ENCODE measurements at places on chromosomes 16 and 17.
A peak's percentile ranks its signal among the peaks of the same experiment; 100 is the strongest.

- no peak for DNase-seq
Observed at GRCh38 chr17:17505151-17505550, 9.0 kb upstream of the RASD1 start.

- peak; percentile 97 for DNase-seq
Observed at GRCh38 chr17:35448214-35448898, at the start of gene SLFN13. TSS of gene SLFN13 (minus strand) at chr17:35448766. CDS start at chr17:35445680, 3,086 bp downstream.

DNA sequence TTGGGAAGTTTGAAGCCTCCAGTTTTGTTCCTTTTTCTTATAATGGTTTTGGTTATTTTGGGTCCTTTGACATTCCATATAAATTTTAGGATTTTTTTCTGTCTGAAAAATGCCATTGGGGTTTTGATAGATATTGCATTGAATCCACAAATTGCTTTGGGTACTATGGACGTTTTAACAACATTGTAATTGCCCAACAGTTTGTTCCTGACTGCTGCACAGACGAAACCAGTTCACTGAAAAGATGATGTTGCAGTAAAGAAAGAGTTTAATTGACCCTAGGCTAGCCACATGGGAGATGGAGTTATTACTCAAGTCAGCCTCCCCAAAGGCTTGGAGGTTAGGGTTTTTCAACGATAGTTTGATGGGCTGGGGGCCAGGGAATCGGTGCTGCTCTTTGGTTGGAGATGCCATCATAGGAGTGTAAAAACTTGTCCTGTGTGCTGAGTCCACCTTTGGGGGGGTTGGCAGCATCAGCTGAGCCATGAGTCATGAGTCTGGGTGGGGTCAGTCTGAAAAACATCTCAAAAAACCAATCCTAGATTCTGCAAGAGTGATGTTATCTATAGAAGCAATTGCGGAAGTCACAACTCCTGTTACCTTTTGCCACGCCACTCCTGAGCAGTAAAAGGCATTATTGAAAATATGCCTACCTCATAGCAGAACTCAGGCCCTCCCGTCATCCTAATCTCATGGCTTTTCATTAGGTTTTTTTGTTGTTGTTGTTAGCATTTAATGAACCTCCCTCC lies 2.7 kb upstream of the PRSS41 start:
- no peak for DNase-seq

DNA sequence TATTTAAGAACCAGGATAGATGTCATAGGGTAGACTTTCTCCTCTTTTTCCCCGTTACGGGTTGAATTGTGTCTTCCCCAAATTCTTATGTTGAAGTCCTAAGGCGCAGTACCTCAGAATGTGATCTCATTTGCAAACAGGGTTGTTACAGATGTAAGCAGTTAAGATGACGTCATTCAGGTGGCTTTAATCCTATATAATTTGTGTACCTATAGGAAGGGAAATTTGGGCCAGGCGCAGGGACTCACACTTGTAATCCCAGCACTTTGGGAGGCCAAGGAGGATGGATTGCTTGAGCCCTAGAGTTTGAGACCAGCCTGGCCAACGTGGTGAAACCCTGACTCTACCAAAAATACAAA lies 99.5 kb upstream of the DHX40 start:
- DNase-seq: no peak

DNA sequence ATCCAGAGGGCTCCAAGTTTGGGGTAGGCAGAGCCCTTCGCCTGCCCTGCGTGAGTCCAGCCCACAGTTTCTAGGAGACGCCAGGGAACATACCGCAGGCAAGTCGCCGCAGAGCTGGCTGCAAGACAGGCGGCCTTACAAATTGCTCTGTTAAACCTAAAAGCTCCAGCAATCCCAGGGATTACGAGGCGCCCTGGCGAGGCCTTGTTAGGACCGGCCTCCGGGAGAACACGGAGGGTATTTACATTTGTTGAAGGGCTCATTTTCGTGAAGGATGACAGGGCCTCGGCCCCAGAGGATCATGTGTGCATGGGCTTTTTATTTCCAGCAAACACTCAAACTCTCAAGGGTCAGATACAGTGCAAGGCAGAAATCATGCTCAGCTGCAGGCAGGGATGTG lies 77.6 kb upstream of the FOXF1 start:
- no peak for DNase-seq

DNA sequence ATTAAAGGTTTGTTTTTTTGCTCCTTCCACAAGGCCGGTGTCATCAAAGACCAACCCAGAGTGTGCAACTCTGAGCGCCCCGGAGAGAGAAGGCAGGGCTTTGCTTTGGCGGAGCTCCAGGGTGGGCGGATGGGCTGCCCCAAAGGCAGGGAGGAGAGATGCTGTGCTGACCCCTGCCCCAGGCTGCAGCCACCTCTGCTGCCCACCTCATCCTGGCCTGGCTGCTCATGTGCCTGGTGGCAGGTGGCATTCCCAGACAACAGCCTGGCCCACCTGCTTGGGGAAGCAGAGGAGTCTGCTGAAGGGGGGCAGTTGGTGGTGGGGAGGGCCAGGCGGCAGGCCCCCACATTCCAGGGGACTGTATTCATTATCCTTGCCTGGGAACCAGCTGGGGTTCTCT lies 122.1 kb downstream of the SDK2 start:
- DNase-seq: no peak

DNA sequence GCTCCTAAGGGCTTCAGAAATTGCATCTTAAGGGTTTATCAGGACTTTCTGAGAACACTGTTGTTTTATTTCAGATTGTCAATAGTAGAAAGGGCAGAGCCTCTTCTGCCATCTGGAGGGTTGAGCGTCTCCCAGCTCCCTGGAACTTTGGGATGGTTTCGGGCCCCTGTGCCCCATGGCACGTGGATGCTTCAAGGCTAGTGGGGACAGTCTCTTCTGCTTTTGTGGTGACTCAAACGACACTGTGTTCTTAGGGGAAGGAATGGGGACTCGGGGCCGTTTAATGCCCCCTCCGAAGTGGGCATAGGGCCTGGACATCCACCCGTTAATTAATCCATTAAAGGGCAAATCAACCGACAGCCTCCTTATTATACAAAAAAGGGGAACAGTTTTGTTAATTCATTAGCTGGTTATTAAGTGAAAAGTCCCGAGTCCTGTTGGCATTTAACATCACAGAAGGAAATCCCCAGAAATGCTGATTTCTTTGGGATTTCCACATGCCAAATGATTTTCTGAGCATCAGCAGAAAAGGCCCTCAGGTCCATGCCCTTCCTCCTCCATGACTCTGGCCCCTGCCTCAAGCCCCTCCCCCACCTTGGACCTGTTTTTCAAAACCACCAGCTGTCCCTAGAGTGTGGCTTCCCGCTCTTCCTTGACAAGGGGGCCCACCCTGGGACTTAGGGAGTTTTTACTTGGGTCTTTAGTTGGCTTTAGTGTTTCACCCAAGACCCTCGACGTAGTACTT lies 68.7 kb downstream of the ARSG start:
- no peak for DNase-seq

GRCh38 chr16:75097941-75098901 lies 18.4 kb downstream of the LDHD start:
- peak; percentile 92 for DNase-seq

GRCh38 chr17:79919862-79920720 lies 80.9 kb upstream of the CBX4 start:
- DNase-seq: no peak

- DNase-seq: no peak
Observed at GRCh38 chr17:70750983-70751382, 581.7 kb downstream of the KCNJ2 start.

DNA sequence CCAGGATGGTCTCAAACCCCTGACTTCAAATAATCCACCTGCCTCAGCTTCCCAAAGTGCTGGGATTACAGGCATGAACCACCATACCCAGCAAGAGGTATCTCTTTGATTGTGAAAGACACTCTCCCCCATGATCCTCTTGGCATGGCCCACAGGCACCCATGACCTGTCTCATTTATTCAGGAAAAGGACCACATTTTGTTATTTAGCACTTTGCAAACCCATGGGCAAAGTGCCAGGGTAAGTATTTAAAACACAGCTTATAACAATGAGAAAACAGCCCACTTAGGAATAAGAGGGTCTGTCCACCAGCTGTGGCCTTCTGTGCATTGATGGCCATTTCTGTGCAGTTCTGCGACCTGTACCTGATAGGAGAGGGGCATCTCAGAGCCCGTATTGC lies 12.8 kb upstream of the AKTIP start:
- DNase-seq: no peak

GRCh38 chr17:4544135-4544950 lies 10.8 kb downstream of the MYBBP1A start:
- DNase-seq: no peak

GRCh38 chr16:81008505-81008789 lies 1.4 kb downstream of the CENPN start:
- DNase-seq: no peak

- peak; percentile 38 for DNase-seq
Observed at GRCh38 chr17:68199837-68200688, 47.8 kb upstream of the AMZ2 start.

- DNase-seq: no peak
Observed at GRCh38 chr16:18943414-18943813, 17.2 kb upstream of the SMG1 start.

- no peak for DNase-seq
Observed at GRCh38 chr16:23557779-23558702, 514 bp downstream of the UBFD1 start.

DNA sequence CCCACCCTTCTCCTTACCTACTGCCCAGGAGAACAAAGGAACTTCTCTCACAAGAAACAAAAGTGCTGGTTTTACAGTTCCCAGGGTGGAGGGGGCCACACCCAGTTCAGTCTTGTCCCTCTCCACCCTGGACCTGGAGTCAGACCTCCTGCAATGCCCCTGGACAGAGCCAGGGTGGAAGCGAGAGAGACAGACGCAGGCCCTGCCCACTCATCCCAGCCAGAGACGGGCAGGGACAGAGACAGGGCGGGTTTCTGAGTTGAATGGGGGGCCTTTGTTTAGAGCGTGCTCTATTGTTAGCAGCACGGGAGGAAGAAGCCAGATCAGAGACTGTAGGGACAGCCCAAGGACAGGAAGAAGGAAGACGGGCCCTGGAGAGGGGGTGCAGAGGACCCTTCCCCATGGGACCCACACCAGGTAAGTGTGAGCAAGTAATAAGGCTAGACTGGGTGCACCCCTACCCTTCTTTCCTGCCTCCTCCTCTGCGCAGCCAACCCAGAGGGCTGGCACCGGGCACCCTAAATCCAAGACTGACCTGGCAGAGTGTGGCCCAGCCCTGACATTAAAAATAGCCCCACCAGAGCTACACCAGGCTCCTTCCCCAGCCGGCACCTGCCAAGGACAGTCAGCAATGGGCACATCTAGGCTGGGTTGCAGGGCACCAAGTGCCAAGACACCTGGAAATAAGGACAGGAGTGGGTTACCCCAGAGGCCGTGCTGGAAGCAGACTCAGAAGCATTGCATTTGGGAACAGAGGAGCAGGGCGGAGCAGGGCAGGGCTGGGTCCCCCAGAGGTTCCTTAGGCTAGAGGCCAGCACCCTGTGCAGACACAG lies 10.9 kb downstream of the JUP start:
- DNase-seq: no peak

GRCh38 chr17:52157603-52158449 lies 688 bp downstream of the CA10 start:
- DNase-seq: peak; percentile 10

GRCh38 chr16:82960918-82961317 lies 334.1 kb downstream of the CDH13 start:
- no peak for DNase-seq

GRCh38 chr16:86199871-86200695 lies 301.1 kb downstream of the IRF8 start:
- DNase-seq: no peak

DNA sequence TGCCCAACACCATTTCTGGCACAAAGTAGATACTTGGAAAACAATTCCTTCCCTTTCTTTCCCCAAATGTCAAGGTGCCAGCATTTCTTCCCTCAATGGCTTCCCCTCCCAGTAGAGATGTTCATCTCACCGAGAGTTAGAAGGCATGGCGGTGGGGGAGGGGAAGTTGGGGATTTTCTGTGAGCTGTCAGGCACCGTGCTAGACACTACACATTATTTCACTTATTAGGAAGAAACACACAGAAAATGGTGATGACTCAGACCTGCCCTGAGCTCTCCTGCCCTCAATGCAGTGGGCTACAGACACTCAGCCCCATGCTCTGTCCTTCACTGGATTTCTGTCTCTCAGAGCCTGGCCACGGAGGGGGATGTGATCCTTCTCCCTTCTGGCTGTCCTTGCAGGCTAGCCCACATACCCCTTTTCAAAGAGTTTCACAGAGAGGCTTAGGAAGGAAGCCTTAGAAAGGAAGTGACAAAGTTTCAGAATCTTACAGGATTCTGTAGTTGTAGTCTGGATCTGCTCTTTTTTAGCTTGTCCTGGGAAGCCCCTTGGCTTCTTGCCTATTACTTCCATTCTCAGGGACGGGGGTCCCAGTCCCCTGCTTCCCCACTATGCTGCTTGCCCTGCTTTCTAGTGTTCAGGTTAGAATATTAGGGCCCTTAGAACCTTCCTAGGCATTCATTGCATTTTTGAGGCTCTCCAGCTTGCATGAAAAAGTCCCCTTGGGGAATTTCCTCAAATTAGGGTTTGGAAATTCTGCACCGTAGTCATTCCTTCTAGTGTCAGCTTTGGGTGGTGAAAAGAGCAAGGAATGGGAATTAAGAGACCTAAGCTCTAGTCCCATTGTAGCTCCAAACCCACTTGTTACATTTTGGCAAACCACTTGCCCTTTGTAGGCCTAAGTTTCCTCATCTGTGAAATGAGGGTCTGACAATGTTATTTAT lies 12.2 kb upstream of the CCL5 start:
- DNase-seq: peak; percentile 78

DNA sequence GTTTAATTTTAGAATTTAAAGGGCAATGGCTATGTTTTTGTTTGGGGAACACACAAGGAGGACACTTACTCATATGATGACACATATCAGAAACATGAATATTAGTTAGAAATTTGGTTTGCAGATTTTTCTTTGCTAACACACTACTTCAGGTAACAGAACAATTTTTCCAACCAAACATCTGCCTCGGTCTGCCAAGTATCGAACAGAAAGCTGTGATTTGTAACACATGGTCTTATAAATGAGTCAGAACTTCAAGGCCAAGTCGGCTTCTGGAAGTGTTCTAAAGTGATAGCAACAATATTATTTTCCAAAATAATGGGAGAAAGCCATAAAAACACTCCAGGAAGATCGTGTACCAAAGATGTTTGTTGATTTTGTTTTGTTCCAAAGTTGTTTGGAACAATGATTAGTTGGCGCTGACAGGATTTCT lies 75.9 kb upstream of the PMFBP1 start:
- DNase-seq: no peak

GRCh38 chr16:85680352-85680944 lies 8.3 kb downstream of the GINS2 start:
- no peak for DNase-seq

GRCh38 chr17:77285594-77286390 lies 145.0 kb downstream of the SEC14L1 start:
- DNase-seq: no peak

Measured in activated CD4-positive, alpha-beta memory T cell treated with anti-CD3 and anti-CD28 coated beads for 36 hours (primary cell).